ENCODE measurements at places on chromosomes 6 and 20.

DNA sequence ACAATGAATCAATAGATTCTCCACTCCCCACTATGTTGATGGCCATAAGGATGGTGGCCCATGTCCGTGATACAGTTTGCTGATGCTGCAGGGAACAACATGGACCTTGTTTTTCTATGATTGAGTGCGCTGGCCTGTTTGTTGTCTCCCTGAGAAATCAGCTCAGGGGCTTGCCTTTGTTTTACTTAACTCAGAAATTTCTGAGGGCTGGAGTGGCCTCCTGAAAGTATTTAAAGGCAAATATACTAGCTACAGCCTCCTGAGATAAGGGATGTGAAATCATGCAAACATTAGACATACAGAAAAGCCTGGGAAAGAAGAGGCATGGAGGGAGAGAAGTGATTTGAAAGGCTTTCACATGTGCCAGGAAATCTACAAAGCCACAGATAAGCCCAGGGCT is 170.3 kb upstream of the FLRT3 start:
- DNase-seq: no peak

GRCh38 chr20:5996765-5997164 is 46.3 kb downstream of the MCM8 start:
- DNase-seq: peak; percentile 72

- DNase-seq: no peak
Observed at GRCh38 chr6:86153521-86153920, 510.8 kb upstream of the SYNCRIP start.

DNA sequence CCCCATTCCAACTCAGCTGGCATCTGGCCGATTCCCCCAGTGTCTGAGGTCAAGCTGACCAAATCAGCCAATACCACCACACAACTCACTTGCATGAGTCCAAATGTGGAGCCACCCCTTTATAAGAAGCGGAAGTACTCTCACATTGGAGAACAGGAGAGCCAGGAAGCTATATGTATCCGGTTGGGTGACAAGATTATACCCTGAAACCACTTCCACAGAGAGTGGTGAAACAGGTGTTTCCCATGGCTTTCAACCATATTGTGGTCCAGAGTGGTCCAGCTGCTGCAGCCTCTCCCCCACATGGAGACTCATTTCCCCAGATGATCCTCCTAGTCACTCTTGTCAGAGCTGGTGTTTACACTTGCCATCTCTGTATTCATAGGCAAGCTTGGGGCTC is 24.0 kb upstream of the SERINC1 start:
- DNase-seq: no peak

GRCh38 chr6:33904050-33904746 is 100.4 kb upstream of the MLN start:
- peak; percentile 85 for DNase-seq

GRCh38 chr6:1027795-1028569 is 283.9 kb upstream of the FOXQ1 start:
- DNase-seq: no peak

DNA sequence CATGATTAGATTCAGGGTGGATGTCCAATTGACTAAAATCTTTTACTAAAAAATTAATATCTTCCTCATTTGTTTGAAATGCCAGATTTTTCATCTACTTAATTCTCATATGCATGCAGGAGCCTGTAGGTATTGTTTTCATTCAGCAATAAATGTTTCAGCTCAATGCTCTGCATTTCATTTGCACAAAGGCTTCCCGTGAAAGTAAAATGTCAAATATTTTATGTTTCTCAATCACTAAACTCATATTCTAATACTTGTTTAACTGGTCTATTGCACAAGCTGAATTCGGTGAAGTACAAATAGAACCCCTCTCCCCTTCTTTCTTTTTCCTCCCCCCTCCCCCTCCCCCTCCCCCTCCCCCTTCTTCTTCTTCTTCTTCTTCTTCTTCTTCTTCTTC is 175.9 kb downstream of the MCHR2 start:
- no peak for DNase-seq

GRCh38 chr20:22544462-22544861 is 39.9 kb downstream of the FOXA2 start:
- no peak for DNase-seq

- no peak for DNase-seq
Observed at GRCh38 chr6:31763619-31763940, 1.1 kb downstream of the SAPCD1 start.

GRCh38 chr6:112441607-112442006 is 94.5 kb downstream of the RFPL4B start:
- no peak for DNase-seq

DNA sequence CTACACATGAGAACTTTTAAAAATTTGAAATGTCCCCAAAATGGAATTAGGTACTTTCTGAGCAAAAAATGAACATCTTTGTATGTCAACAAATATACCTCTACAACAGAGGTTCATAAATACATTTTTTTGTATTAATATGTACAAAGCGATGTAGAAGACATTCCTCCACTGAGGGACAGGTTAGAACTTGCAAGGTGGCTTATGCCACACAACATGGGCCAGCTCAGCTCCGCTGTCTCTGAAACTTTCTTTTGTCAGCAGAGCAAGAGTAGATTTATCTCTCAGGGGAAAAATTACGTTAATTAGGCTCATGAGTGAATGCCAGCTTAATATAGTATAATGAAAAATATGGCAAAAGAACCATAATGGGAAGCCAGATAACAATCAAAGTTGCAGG is 10.6 kb upstream of the TMEM242 start:
- no peak for DNase-seq

GRCh38 chr20:63366390-63367365 is 5.5 kb upstream of the CHRNA4 start:
- no peak for DNase-seq

DNA sequence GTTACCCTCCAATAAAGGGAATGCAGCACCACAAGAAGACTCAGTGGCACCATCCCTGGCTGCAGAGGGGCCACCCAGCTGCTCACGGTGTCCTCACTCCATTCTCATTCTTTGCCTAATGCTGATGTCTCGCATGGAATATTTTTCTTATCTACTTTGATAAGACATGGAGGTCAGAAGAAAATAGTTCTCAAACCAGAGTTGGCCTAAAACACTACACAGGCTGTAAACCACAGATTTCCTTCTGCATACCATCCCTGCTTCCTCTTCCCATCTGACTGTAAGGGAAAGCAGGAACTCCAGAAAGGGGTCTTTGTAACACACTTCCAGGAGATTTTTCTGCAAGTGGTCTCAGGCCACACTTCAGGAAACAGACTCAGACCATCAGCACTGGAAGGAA is 43.1 kb upstream of the CD93 start:
- no peak for DNase-seq

All from CD4-positive, alpha-beta T cell treated with Interleukin-21 for 1 hour (primary cell).